ENCODE measurements at places on chromosomes 13 and 19. TPM values are rescaled to one million over a fixed set of nuclear protein-coding genes. Genes with fewer than 3 reads are reported as not detected.

Gene ERFL
- 1.9 TPM for total RNA-seq

Gene DNAAF3
- 0.53 TPM for total RNA-seq

Gene SERTM1
- total RNA-seq = not detected

Gene PRR36
- 0.09 TPM for total RNA-seq

DNA sequence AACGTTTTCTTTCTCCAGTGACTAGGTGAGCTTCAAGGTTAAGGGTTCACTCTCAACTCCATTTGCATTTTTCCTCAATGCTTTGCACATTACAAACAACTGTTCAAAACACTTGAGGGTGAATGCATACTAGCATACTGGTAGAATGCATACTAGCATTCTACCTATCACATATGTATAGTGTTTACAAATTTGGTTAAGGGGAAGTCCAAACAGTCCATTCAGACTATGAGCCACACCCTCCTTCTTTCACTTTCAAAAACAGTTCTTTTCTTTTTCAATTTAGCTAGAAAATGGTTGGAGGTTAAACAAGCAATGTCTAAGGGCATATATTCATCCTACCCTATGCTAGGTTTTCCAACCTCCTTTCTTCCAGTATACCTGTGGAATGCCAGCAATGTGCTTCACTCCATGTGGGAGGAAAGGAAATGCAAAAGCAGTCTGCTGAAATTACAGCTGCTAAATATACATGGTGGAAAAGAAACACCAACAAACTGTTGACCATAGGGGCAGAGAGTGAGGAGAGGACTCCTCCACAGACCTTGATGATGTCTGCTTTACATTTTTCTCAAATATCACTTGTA, 102.6 kb downstream of the DOCK9 start:
- H3K36me3 ChIP-seq = peaks cover 66% of the 10 kb centered on the region
- H3K27ac ChIP-seq = peak overlapping the region; percentile 49
- no peak for DNase-seq
- H3K27me3 ChIP-seq = no peaks in the 10 kb centered on the region

DNA sequence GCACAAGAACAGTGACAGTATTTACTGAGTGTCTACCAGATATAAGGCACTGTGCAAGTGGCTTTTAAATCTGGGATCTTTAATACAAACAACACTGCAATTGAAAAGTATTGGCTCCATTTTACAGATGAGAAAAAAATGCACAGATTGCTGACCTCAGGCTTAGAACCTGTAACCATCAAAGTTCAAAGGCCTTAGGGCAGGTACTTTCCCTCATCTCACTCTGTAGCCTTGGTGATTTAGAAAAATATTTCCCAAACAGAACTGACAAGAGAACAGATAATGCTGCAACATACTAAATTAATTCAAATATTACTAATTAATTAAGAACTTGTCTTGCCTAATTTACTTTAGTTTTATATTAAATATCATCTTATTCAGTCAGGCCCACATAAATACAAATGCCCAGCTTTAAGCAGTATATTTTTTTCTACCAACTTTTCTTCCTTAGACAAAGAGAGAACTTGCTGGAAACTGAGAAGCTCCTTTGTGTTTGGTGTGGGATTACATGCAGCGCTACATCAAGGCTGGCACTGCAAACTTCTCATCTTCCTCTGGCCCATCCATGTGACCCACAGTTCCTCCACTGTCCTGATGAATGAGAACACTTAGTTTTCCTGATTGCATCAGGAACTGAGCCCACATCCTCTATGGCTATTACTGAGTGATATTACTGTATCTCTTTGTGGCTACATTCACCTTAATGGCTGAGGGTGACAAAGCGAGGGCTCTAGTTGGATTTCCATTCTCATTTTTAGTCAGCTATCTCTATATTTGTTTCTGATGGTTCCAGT, 302.1 kb downstream of the ENOX1 start:
- H3K27me3 ChIP-seq = peaks cover under 1% of the 10 kb centered on the region
- peaks cover 7% of the 10 kb centered on the region for H3K4me1 ChIP-seq
- DNase-seq = no peak
- H3K4me3 ChIP-seq = no peak overlapping the region
- H3K36me3 ChIP-seq = no peaks in the 10 kb centered on the region

DNA sequence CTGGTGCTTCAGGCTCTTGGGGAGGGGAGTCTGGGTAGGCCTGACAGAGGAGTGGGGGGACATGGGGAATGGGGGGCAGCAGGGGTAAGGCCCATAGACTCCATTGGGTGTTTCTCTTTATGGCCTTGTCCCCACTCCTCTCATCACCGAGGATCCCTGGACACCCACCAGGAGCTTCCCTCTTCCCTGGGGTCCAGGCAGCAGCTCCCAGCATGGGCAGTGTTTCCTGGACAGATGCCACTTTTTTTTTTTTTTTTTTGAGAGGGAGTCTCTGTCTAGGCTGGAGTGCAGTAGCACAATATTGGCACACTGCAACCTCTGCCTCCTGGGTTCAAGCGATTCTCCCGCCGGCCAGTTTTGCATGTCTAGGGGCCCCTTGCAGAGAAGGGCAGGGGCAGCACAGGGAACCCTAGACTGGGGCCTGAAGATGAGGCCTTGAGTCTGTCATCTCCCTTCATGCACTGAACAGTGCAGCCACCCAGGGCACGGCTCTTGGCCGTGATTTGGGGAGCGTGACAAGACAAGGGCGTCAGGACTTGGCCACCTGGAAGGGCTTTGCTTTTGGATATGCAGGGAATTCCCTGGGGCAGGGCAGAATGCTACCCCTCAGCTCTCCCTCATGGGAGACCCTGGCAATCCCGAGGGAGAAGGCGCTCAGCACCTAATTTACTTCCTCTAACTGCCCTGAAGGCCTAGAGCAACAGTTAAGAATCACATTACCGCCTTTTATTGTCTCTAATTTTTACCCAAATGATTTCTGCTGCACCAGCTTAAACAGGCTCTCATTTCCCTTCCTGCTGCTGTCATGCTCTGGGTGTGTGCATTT, 213.9 kb upstream of the ZNF536 start:
- no peak overlapping the region for H3K27ac ChIP-seq
- no peak for DNase-seq
- H3K27me3 ChIP-seq = peaks cover 4% of the 10 kb centered on the region
- no peak overlapping the region for H3K4me3 ChIP-seq
- H3K4me1 ChIP-seq = no peaks in the 10 kb centered on the region
- no peaks in the 10 kb centered on the region for H3K36me3 ChIP-seq

DNA sequence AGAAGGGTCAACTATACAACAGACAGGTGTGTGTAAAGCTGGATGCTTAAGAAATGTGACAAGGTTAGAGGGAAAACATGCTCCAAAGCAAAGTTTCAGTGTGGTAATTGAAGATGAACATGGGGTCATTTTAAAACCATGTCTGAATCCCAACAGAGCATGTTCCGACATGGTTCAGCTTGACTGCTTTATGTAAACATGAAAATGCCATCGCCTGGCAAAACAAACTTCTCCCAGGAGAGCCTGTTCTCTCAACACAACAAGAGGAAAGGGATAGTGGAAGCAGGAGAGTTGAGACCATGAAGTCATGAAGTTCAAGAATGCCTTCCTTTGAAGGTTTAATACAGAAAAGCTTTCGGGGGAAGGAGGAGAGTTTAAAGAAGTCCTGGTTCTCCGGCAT, 85.8 kb downstream of the EPSTI1 start:
- H3K36me3 ChIP-seq = peaks cover 8% of the 10 kb centered on the region
- no peak overlapping the region for H3K27ac ChIP-seq
- DNase-seq = no peak
- no peaks in the 10 kb centered on the region for H3K4me1 ChIP-seq
- no peak overlapping the region for H3K4me3 ChIP-seq

GRCh38 chr19:4559569-4559968, at the start of gene SEMA6B:
TSS of gene SEMA6B (minus strand) at chr19:4559684. CDS start at chr19:4558457, 1,227 bp downstream.
- no peaks in the 10 kb centered on the region for H3K4me1 ChIP-seq
- H3K4me3 ChIP-seq = no peak within 1 kb of the TSS
- no peaks in the 10 kb centered on the region for H3K27me3 ChIP-seq
- H3K36me3 ChIP-seq = no peaks in the 10 kb centered on the region

GRCh38 chr13:46622630-46623256, 69.8 kb downstream of the LRCH1 start:
- no peak for DNase-seq
- H3K27me3 ChIP-seq = no peaks in the 10 kb centered on the region
- H3K27ac ChIP-seq = no peak overlapping the region
- no peak overlapping the region for H3K4me3 ChIP-seq

GRCh38 chr13:79782541-79783205, 301.7 kb downstream of the NDFIP2 start:
- H3K36me3 ChIP-seq = no peaks in the 10 kb centered on the region
- DNase-seq = no peak
- no peak overlapping the region for H3K27ac ChIP-seq
- H3K4me3 ChIP-seq = no peak overlapping the region
- no peaks in the 10 kb centered on the region for H3K4me1 ChIP-seq
- no peaks in the 10 kb centered on the region for H3K27me3 ChIP-seq

DNA sequence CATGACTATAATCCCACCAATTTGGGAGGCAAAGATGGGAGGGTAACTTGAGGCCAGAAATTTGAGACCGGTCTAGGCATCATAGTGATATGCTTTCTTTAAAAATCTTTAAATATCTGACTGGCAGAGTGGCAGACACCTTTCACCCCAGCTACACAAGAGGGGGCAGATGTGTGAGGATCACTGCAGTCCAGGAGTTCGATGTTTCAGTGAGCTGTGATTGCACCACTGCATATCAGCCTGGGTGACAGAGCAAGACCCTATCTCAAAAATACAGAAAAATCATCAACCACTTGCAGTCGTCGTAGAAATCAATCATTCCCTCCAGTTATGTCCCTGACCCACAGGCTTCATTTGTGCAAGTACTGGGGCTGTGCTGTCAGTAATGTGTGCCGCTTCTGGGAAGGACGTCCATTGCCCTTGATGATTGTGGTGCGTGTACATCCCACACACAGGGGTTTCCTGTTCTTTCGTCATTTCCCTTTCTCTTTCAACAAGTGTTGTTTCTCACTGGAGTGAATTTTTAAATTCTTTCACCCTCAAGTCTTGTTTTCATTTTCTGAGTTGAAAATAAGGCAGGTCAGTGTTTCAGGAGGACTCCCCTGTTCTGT, 1.4 kb downstream of the LGALS14 start:
- peaks cover 4% of the 10 kb centered on the region for H3K36me3 ChIP-seq
- peak overlapping the region; percentile 85 for H3K27ac ChIP-seq
- H3K27me3 ChIP-seq = peaks cover 9% of the 10 kb centered on the region
- peaks cover 42% of the 10 kb centered on the region for H3K4me1 ChIP-seq

DNA sequence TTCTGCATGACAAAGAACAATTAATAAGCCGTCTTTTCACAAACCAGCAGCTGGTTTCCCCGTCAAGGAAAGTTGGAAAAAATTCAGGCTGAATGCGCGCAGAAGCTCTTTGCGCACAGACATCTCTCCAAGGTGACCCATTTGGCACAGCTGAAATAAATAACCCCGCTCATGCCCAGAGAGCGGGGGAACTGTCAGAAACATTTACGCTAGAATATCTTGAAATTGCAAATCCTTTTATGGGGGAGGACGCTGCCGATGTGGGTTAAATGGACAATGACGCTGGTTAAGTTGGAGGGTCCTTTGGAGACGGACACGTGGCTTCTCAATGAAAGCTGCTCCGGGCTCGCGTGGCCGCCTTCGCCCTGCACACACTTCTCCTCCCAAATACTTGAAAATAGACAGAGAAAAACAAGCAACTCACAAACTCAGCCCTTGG, 30.6 kb downstream of the GSX1 start:
- H3K36me3 ChIP-seq = no peaks in the 10 kb centered on the region
- H3K27me3 ChIP-seq = peaks cover 52% of the 10 kb centered on the region
- peaks cover 2% of the 10 kb centered on the region for H3K4me1 ChIP-seq
- no peak for DNase-seq
- no peak overlapping the region for H3K27ac ChIP-seq

GRCh38 chr13:112263152-112263551, 113.0 kb upstream of the SPACA7 start:
- no peak overlapping the region for H3K27ac ChIP-seq
- no peak for DNase-seq
- no peak overlapping the region for H3K4me3 ChIP-seq
- no peaks in the 10 kb centered on the region for H3K36me3 ChIP-seq
